ENCODE measurements at places on chromosomes 6 and 20.

DNA sequence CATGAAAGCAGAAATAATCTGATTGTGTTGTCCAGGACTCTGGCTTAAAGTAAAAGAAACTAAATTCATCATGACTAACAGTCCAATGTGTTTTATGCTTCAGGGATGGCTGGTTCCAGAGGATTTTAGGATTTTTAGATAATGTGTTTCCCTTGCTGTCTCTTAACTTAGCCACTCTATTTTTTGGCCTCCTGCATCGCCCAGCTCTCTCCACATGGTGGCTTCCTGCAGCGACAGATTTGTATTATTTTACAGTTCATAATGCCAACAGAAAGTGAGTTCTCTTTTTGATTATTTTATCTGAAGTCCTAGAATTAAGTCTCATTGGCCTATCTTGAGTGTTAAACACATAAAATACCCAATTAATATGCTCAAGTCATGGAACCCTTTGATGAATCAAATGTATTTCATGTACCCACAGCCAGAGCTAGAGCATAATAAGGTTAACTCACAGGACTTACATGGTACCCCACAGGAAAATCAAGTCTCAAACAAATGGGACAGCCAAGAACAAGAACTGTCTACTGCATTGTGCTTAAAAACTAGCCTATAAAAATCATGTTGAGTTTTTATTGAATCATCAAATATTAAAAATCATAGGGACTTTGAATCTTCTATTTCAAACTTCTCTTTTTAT lies 582.5 kb downstream of the DOK5 start:
- no peak for DNase-seq

DNA sequence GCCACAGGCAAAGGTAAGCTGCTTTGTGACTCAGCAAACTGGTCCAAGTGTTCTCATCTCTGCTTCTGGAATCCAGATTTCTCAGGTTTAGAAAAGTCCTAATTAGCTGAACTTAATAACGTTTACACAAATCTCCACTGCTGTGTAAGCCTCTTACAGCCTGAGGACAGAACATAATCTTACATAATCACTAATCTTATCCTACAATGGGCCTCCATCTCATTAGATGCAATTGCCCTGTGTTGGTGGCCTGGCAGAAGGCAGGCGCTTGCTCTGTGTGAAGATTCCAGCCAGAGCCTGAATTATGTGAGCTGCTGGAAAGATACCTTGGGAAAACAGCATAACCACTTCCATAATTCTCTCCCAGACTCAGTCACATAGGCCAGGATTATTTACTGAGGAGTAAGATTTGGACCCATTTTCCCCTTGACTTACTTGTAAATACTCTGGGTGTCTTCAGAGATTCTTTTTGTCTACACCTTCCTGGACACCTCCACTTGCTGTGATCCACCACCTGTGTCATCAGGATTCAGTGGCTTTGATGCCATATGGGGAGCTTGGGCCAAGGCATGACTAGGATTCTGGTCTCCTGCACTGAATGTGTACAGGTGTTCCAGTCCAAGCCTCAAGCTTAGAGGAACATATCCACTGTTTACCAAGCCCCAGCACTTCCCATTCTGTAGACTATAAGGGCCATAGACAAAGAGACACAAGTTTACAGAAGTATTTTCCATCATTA lies 104.4 kb downstream of the C6orf118 start:
- DNase-seq, result no peak

DNA sequence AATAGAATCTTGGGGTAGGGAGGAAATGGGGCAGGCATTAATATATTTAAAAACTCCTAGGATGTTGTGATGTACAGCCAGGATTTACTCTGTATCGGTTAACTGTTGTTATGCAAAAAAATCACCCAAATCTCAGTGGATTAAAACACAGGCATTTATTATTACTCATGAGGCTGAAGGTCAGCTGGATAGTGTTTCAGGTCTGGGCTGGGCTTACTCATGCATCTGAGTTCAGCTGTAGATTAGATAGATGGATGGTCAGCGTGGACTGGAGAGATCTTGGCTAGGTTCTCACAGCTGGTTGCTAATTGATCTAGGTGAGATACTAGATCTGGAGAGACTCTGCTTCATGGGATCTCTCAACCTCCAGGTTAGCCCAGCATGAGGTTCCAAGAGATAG lies 131.4 kb downstream of the BTBD3 start:
- DNase-seq, result peak; percentile 81

- DNase-seq, result no peak
Observed at GRCh38 chr6:154954347-154954746, 40.8 kb upstream of the TIAM2 start.

Data from brain microvascular endothelial cell (primary cell).